ENCODE measurements at places on chromosomes 7 and 10.
A peak's percentile ranks its signal among the peaks of the same experiment; 100 is the strongest.

DNA sequence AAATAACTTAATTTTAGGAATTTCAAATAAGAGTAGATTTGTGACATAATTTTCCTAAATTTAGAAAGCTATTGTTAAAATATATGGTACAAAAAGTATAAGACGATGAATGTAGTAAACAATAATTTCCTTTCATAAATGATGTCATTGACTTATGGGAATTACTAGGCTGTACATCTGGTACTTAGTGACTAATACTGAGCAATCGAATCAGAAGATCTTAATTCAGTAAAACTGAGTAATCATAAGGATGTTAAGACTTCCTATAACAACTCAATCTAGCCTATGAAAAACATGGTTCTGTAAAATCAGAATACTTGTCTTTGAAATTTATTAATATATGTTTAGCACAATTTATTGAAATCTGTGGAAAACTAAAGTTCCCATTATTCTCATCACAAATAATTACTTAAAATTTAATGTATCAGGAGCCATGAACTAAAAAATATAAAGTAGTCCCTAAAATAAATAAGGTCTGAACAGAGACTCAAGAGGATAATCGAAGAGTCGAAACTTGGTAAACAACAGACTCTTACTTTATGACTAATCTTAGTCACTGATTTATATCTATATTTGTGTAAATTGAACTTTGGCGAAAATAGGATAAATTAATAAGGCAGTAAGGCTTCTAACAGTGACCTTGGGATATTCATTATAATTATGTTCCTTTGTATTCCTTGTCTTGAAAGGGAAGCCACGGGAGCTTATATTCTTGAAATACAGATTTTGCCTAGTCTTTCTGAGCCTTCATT lies 142.1 kb downstream of the HGF start:
- DNase-seq: peak; percentile 36

DNA sequence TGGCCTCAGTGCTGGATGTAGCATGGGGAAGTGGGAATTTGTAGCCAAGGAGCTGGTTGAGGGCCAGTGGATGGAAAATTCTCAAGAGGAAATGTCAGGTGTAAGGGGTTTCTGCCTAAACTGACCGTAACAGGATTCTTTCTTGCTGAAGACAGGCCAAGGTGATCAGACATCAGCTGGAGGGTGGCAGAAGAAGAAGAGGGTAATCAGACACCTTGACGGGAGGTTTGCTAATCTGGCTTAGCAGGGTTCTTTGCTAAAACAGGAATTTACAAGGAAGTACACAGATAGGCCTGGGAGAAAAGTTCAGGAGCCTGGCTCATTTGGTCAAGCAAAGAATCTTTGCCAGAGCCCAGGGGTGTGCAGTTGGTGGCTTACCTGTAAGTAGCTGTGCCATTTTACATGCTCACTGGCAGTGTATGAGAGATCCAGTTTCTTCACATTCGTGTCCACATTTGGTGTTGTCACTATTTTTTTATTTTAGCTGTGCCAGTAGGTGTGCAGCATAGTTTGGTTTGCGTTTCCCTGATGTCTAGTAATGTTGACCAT lies 73.7 kb downstream of the BMPR1A start:
- DNase-seq: no peak

DNA sequence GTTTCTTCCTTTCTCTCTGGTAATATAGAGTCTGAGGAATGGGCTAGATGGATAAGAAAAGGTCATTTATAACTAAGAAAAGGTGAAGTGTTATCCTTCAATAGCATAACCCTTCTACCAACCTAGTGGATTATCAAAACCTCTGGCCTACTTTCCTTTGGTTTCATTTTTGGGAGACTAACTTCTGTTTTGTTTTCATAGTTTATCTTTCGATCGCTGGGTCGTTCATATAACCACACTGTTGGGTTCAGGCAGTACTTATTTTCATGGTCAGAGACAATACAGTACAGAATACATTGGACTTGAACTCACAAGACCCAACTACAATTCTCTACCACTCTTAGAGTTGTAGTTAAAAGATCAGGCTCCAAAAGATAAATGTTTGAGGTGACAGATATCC lies 86.5 kb downstream of the UBE2H start:
- DNase-seq: no peak

- DNase-seq: no peak
Observed at GRCh38 chr10:13773496-13774170, 186.9 kb downstream of the PRPF18 start.

GRCh38 chr7:43870316-43870715 lies 999 bp upstream of the MRPS24 start:
- DNase-seq: no peak
